ENCODE measurements at places on chromosomes 11 and 22.

DNA sequence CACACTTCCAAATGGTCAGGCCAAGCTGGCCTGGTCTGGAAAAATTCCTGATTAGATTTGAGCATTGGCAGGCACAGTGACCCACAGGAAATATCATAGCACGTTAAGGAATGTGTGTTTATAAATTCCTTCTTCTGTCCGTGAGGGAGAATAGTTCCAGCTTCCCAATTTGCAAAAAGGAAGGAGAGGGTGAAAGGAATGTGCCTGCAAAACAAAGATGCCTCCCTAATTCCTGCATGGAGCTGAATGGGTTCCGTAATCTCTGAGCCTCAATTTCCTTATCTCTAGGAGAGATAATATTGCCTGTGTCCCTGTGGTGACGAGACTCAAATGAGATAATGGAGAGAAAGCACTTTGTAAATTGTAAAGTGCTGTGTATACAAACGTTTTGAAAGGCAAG, 105.1 kb downstream of the FEZ1 start:
- DNase-seq = no peak

GRCh38 chr11:63595296-63595695, 18.9 kb downstream of the PLAAT3 start:
- DNase-seq = no peak

DNA sequence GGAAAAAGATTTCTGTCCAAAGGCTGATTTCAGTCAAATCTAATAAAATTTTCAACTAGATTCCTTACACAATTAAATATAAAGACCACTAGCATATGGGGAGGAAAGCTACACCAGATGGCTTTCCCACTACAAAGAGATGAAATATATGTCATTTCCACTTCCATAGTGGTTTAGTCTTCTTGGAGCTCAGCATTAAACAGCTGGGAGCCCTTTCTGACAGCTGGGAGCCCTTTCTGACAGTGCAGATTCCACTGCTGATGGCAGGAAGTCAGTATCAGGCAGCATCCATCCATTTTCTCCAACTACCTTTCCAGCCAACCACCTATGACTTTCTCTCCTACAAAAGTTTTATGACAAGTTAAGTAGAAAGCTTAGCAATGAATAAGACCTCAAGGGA, 177.9 kb downstream of the RRAS2 start:
- DNase-seq = no peak

GRCh38 chr11:2366276-2366675, 10.8 kb upstream of the CD81 start:
- no peak for DNase-seq

DNA sequence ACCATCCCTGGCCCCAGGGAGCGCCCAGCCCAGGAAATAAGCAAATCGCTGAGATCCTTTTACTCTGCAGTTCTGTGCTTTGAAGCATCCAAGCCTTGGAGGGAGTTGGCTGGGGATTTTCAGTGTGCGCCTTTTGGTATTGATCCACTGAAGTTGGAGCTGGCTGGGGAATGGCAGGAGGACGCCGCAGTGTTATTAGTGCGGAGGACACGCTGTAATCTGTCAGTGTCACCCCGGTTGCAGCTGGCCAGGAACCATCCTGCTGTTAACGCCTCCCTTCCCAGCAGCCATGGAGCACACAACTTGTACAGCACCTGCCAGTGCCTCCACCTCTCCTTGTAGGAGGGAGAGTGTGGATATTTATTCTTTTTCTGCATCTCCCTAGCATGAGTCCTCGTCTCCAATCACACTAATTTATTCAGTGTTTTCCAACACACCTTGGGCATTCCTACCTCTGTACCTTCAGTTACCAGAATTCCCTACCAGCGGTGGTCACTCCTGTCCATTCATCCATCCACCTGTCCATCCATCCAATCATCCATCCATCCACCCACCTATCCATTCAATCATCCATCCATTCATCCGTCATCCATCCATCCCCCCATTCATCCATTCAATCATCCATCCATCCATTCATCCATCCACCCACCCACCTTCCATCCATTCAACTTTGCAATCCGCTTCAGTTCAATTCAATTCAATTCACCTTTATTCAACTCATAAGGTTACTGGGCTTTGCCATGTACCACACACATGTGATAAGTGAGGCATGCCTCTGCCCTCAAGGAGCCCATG, 21.9 kb upstream of the EIF3D start:
- DNase-seq = no peak

- no peak for DNase-seq
These were observed 186.2 kb downstream of the SPON1 start for GRCh38 chr11:14148653-14149273.

GRCh38 chr22:47327241-47327640, 564.8 kb downstream of the TBC1D22A start:
- no peak for DNase-seq

DNA sequence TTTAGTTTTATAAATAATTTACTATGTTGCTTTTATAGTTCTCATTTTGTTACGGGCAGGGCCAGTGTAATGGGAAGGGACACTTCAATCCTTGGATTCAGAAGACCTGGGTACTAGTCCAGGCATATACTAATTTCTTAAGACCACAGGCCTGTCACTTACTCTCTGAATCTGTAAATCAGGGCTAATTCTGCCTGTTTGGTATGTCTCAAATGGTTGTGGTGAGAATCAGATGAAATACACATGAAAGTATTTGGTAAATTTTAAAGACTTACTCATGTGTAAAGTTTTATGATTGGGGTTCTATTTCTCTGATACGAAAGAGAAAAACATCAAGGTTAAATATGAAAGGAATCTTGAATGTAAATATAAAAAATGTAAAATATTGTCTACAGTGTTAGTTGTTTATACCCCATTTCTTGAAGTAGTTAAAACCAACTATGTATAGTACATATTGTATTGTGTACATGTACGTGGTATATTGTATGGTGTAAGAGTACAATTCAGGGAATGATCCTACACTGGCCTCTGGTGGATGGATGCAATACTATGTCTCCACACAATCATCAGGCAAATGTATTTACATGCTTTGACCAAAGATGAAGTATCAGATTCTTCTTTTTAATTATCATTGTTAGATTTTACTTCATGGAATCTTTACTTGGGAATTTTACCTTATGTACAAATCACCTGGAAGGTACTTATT, 24.5 kb upstream of the RAG2 start:
- DNase-seq = no peak

DNA sequence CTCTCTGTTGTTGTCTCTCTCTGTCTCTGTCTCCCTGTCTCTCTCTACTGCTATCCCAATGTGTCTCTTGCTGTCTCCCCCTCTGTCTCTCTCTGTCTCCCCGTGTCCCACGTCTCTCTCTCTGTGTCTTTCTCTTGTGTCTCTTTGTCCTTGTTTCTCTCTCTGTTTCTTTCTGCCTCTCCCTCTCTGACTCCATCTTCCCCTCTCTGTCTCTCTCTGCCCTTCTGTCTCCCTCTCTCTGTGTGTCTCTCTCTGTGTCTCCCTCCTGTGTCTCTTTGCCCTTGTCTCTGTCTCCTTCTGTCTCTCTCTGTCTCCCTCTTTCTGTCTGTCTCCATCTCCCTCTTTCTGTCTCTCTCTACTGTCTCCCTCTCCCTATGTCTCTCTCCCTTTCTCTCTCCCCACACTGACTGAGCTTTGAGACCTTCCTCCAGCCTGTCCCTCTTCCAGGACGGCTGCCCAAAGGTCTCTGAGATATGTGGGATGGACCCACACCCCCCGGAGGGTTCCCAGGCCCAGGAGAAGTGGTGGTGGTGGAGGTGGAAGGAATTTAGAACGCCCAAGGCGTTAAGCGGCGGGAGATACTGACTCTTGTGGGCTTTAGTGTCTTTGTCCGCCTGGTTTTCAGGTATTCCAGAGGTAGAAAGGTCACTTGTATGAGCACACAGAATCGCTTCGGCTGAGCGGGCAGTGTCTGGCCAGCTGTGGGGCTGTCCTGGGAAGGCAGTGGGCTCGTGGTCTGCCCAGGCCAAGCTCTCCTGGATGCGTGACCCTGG, 65.5 kb upstream of the CCND1 start:
- DNase-seq = no peak

DNA sequence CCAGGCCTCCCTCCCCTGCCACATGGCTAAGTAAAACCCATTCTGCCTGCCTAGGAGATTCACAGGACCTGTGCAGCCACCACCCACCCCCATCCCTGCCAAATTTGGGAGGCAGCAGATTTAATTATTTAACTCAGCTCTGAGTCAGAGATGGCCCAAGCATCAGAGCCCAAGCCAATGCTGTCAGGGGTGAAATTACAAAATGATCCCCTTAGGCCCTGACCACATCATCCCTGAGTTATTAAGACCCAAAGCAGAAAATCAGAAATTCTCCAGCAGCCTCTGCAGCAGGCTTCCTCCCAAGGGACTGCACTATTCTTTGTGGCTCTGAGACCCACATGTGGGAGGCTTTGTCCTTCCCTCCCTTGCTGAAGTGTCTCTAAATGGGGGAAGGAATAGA, 52.8 kb upstream of the RRAS2 start:
- no peak for DNase-seq

DNA sequence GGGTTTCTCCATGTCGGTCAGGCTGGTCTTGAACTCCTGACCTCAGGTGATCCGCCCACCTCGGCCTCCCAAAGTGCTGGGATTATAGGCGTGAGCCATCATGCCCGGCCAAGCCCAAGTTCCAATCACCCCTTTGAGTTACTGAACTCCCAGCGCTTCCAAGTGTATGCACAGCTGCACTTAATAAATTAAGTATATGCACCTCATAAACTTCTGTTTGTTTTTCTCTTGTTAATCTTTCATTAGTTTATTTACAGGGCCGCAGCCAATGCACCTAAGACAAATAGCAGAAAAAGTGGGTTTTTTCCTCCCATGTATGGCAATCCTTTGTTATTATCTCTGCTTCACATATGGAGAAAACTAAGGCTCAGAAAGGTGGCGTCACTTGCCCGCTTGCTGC, 21.3 kb downstream of the SYN3 start:
- DNase-seq = no peak

GRCh38 chr11:3086114-3086513, 28.9 kb upstream of the CARS1 start:
- DNase-seq = no peak

- no peak for DNase-seq
These were observed 24.1 kb upstream of the MICAL3 start for GRCh38 chr22:18048441-18048898.

GRCh38 chr22:22396741-22397291, 111.7 kb downstream of the ZNF280B start:
- DNase-seq = no peak

- no peak for DNase-seq
These were observed 36.8 kb upstream of the SMTN start for GRCh38 chr22:31044262-31044861.

- no peak for DNase-seq
These were observed 120.4 kb downstream of the PHF21B start for GRCh38 chr22:44889255-44889878.

- no peak for DNase-seq
These were observed 48.3 kb downstream of the SYT13 start for GRCh38 chr11:45237711-45238315.

GRCh38 chr22:35995348-35995747, 33.3 kb downstream of the RBFOX2 start:
- no peak for DNase-seq

DNA sequence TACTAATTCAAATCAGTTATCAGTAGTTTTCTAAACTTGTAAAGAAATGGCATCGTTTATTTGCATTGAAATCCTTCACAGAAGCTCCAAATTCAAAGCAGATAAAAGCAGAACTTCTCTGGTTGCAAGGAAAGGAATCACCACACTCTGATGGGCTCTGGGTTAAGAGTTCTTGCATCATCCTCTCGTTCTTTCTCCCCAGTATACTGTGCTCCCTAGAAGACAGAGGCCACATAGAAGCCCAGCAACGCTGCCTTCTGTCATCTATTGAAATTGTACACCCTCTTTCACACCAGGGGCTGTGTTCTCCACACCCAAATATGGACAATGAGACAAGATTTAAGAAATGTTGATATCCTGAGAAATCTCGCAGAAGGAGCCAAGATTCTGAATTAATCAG, 29.3 kb downstream of the FAT3 start:
- DNase-seq = no peak

GRCh38 chr11:58608331-58608730, 14.1 kb upstream of the CNTF start:
- no peak for DNase-seq

DNA sequence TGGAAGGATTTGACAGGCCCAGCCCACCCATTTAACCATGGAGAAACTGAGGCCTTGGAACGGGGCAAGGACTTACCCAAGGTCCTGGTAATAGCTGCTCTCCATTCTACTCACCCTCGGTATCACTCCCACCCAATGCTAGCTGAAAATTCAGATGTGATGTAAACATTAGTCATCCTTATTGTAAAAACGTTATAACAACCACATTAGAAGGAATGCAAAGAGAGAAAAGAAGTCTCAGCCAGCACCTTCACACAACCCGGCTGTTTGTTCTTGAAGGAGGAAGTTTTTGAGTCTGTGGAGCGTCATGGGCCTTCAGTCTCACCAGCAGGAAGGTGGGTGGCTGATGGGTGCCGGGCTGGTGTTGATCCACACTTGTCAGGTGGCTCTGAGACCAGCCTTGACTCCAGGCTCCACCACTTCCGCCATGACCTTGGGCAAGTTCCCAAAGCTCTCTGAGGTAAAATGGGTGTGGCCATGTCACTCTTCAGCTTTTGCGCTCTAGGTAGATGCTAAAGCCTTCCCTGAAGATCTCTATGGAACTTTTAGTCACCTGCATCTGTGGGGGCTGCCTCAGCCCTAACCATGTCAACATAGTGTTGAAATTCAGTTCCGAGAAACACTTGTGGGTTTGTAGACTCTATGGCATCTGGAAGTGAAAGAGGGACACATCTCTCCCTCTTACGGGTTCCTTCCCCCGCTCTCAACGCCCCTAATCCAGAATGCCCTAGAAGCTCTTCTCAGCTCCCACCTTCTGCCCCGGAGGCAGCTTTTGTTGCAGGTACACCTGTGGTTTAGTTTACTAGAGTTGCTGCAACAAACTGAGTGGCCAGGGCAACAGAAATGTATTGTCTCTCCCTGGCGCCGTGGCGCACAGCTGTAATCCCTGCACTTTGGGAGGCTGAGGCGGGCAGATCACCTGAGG, 14.8 kb downstream of the CD6 start:
- DNase-seq = peak; percentile 80

GRCh38 chr11:10310301-10310841, 5.5 kb downstream of the ADM start:
- no peak for DNase-seq

DNA sequence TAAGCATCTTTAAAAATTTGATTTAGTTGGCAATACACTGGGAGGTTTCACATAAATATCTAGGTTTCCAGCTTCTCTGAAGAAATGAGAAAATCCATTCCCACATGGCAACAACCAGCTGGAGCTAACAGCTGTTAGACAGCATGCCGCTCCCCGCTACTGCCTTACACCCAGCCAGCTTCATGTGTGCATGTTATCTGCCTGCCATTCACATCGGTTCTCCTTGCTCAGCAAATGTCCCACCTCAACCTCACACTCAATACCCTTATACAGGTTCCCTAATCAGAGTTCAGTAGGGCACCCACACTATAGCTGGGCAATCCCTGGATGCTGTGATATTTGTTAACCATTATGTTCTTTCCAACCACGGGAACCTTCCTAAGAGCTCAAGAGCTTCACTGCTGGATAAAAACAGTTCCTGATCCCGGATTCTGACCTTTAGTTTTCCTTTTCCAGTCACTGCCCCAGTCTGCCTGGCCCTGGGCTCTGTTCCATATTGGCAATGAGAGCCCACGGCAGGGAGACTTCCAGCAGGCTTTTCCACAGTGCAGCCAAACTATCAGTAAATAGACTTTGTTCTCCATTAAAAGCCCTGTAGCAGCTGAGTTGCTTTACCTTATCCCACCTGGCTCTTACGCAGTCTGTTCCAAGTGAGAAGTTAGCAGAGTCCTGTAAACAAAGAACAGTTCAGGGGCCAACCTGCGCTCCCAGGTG, 8.6 kb downstream of the RPUSD4 start:
- DNase-seq = no peak

- DNase-seq = no peak
These were observed 215.0 kb downstream of the ST3GAL4 start for GRCh38 chr11:126570489-126570888.
